ENCODE measurements at places on chromosomes 7 and 10. TPM values are rescaled to one million over a fixed set of nuclear protein-coding genes. Genes with fewer than 3 reads are reported as not detected.

HHEX gene
- total RNA-seq, result 47.4 TPM

AZGP1 gene
- 2,337 TPM for total RNA-seq

SEMA4G gene
- 80.4 TPM for total RNA-seq

IQUB gene
- total RNA-seq, result 0.15 TPM

DMBT1 gene
- 0.15 TPM for total RNA-seq

RBP4 gene
- 6,485 TPM for total RNA-seq

DNA sequence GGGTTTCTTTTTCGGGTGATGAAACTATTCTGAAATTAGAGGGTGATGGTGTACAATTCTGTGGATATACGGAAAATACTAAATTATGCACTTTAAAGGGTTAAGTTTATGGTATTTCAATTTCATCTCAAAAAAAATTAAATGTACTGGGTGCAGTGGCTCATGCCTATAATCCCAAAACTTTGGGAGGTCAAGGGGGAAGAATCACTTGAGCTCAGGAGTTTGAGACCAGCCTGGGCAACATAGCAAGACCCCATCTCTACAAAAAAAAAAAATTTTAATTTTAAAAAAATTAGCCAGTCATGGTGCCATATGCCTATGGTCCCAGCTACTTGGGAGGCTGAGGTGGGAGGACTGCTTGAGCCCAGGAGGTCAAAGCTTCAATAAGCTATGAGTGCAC is 57.0 kb downstream of the SMURF1 start:
- DNase-seq, result no peak

- no peak for DNase-seq
Observed at GRCh38 chr10:120825878-120826769, 25.0 kb upstream of the WDR11 start.

- DNase-seq, result no peak
Observed at GRCh38 chr10:58511765-58512490, 744 bp upstream of the BICC1 start.
